Activated CD4-positive, alpha-beta T cell treated with anti-CD3 and anti-CD28 coated beads for 1 hour (primary cell): ENCODE measurements at places on chromosomes 3 and 15.
A peak's percentile ranks its signal among the peaks of the same experiment; 100 is the strongest.

DNA sequence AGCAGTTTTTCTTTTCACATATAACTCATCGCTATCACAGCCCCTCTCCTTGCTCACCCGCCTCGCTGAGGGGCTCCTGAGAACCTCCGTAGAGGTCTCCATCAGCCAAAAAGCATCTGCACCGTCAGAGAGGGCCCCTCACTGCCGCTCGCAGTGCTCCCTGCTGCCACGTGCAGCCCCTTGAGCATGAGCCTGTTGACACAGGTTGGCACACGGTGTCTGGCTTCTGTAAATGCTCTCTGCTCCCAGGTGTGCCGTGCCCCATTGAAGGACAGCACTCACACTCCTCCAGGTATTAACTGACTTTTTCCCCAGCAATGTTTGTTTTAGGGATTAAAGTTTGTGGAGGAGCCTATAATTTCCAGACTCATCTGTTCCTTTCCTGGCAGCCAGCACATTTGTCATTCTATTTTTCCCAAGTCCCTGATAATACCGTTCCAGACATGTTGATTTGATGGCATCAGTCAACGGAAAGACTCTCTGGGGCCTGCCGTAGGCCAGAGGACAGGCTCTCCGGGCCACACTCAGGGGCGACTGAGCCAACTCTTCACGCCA, 2.1 kb upstream of the FURIN start:
- no peak for DNase-seq

- no peak for DNase-seq
Observed at GRCh38 chr3:114034787-114035545, 21.4 kb downstream of the CCDC191 start.

GRCh38 chr3:126014252-126014651, 45.3 kb downstream of the ROPN1B start:
- DNase-seq = no peak

- no peak for DNase-seq
Observed at GRCh38 chr15:46441294-46442062, 806.6 kb downstream of the SQOR start.

DNA sequence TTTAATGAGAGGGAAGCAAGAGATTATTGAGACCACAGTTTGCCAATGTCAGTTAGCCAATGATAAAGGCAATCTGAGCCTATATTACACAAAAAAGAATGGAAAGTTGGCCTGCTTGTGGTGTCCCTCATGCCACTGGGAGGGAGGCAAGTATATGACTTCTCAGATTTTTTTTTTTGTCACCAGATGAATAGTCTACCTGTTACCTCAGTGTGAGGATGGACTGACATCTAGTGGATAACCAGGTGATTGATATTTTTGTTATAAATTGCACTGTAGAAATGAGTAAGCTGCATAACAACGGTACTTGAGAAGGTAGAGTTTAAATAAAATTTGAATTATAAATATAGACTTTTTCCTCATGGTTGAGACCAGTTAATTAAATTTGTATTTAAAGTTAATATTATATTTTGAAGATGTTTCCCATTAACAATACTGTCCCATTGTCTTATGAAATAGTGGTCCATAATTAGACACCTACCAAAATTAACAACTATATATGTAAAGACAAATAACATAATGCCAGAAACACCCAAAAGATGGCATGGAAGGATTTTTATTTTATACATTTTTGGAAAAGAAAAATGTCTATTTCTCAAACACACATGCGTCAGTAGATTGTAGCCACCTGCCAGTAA, 237.8 kb upstream of the GADL1 start:
- no peak for DNase-seq

DNA sequence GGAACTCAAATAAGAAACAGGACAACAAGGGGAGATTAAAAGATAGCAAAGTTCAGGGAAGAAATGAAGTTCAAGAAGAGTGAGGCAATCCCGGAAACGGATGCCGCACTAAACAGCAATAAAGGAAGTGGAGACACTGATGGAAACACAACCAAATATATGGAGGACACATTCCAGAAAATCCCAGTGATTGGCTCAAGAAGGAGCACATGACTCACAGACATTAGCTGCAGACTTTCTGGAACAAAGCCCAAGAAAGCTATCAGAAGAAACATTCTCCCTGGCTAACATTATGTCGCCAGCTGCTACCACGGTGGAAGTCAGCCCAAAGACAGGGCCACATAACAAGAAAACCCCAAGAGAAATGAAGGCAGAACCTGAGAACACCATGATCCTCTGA, 18.1 kb upstream of the VGLL4 start:
- DNase-seq = no peak

DNA sequence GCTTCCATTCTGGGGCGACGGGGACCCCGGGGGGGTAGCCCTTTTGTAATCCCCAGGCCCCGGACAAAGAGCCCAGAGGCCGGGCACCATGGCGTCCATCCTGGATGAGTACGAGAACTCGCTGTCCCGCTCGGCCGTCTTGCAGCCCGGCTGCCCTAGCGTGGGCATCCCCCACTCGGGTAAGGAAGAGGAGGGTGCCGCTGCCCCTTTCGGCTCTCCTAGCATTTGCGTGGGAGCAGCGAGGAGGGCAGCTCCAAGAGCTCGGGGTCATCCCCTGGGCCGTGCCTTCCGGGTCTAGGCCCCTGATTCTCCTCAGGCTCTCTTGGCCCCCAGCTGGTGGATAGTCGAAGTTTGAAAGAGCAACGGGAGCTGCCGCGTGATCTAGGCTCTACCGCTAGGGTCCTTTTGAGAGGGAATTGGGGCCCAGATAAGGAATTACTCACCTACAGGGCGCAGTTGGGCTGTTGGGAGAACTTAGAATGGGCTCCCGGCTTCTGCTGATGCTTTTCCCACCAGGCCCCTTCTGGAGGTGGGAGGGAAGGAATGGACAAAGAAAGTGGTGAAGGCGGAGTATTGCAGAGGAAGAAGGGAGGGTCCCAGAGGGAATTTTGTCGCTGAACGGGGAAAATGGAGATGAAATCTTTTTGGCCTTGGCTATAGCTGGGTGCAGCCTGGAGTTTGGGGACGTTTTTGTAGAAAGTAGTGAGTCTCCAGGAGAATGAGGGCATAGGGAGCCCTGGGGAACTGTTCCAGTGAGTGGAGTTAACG, 615 bp downstream of the VPS18 start:
- DNase-seq = peak; percentile 41

DNA sequence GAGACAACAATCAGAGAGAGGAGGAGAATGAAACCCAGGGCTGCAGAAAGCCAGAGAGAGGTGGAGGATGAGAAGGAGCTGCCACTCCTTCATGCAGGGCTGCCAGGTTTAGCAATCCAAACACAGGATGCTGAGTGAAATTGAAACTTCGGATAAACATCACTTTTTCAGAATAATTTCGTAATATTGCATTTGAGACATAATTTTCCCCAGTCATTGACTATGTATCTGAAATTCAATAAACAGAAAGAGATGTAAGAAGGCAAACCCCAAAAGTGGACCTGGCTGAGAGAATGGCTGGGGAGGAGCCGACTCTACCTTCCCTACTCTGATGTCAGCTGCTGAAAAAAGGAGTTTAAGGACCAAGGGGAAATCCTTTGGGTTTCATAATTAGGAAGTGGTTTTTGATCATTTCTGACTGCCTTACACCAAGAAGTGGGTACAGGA, 33.8 kb downstream of the SLC9A9 start:
- no peak for DNase-seq

DNA sequence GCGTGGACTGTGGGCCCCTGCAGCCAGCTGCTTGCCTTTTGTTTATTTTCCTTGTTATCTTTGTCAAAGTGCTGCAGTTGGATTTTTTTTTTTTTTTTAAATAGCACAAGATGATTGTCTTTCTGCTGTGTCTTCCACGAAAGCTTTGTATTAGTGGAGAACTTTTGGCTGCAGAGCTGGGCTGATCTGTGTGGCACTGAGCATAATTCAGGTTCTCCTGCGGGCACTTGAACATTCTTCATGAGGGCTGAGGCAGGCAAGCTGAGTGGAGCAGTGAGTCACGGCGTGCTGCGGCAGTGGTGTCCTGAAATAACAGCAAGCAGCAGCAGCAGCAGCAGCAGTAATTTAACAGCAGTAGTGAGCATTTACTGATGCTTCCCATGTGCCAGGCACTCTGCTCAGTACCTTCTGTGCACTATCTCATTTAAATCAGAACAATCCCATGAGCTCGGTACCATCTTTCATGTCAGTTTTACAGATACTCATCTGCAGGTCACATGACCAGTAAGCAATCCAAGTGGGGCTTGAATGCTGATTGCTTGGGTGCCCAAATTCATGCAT, 45.8 kb downstream of the MITF start:
- DNase-seq = no peak

DNA sequence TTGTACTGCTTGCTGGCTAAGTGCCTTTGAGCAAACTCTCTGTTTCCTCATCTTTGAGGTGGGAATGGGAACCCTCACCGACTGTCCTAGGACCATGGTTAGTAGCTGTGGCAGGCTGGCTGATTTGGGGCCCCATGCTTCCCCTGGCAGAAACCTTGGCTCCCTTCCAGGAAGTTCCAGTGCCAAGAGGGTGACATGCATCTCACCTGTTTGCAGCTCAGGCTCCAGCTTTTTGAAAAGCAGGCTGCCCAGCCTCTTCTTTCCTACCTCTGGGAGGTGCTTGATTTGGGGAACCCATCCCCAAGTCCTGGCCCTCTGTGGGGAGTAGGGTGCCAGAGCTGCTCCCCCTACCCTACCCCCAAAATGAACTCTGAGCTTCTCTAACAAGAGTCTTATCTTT, 50.8 kb downstream of the RAB11A start:
- no peak for DNase-seq

GRCh38 chr3:180690061-180690460, 10.8 kb upstream of the CCDC39 start:
- no peak for DNase-seq

GRCh38 chr15:40047415-40048210, 8.6 kb upstream of the SRP14 start:
- DNase-seq = peak; percentile 36

- no peak for DNase-seq
Observed at GRCh38 chr3:27166888-27167287, 202.3 kb downstream of the NEK10 start.

GRCh38 chr3:47096959-47097358, 67.0 kb downstream of the SETD2 start:
- DNase-seq = no peak

DNA sequence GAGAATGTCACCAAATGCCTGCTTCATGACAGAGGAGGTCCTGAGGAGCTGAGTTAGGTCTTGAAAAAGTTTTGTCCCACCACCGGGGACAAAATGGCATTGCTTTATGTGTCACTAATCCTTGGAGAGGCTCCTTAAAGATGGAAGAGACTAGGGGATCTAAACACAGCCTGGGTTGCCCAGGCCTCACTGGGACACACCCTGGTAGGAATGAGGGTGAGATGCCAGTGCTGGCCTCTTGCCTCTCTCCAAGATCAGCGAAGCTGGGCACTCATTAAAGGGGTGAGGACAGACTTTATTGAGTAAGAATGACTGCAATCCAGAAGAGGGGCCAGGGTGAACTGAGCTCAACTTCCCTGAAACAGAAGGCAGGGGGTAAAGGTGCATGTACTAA, 58.5 kb upstream of the KLF13 start:
- DNase-seq = peak; percentile 7

DNA sequence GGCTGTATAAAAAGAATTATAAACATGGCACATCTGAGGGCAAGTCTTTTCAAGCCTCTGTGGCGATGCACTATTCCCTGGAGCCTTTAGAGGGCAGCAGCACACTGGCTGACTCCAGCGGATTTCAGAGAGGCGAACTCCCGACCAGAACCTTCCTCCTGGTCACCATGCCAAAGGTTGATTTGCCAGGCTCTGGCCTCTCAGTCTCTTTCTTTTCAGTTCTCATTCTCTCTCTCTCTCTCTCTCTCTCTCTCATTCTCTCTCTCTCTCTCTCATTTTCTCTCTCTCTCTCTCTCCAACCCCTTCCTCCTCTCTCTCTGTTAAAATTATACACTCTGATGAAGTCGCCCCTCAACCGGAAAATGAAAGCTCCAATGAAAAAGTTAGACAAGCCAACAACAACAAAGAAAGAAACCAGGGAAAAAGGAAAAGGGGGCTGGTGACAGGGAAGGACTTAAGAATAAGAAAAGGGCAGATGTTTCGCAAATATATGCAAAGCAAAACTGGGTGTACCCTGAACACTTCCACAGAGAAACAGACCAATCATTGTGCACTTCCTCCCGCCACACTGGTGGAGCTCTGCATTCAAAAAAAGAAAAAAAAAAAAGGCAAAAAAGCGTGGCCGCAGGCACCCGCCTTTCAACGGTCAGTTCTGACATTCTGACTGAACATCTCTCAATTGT, 90.2 kb downstream of the TIGIT start:
- peak; percentile 35 for DNase-seq

DNA sequence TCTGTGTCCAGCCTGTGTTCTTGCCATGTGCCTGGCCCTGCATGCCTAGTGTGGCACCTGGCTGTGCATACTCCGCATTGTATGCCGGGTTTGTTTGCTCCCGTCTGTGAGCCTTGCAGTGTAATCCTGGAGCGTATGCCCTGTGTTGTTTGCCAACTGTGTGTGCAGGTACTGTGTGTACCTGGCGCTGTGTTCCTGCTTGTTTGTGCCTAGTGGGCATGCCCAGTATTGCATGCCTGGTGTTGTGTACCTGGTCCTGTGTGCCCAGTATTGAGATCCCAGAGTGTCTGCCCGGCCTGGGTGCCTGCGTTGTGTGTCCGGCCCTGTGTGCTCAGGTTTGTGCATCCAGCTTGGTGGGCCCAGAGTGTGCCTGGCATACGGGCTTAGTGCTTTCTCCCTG, 54.5 kb upstream of the CHRNA7 start:
- DNase-seq = no peak

GRCh38 chr3:53566461-53567145, 72.2 kb downstream of the CACNA1D start:
- no peak for DNase-seq

DNA sequence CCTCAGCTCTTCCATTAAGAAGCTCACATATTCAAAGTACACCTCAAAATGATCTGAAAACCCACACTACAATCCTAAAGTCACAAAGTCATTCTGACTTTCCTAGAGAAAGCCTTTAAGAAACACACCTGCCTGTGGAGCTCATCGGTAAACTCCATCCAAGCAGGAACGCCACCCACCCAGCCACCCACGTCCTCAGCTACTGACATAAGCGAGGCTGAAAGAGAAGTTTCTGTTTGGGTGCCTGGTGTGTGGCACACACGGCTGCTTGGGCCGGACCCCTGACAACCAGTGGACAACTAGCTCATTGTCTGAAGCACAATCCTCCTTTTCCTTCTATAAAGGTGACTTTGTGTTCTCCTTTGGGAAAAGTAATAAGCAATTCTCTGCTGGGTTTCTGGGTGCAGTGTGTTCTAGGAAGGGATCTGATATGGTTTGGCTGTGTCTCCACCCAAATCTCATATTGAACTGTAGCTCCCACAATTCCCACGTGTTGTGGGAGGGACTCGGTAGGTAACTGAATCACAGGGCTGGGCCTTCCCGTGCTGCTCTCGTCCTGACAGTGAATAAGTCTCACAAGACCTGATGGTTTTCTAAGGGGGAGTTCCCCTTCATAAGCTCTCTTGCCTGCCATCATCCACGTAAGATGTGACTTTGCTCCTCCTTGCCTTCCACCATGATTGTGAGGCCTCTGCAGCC, 26.1 kb downstream of the FAM174B start:
- DNase-seq = no peak

- no peak for DNase-seq
Observed at GRCh38 chr15:51619331-51620035, 3.1 kb downstream of the DMXL2 start.
